ENCODE measurements at places on chromosomes 3 and 15.

- no peak for DNase-seq
Measured at GRCh38 chr3:173711619-173712018, 314.1 kb downstream of the NLGN1 start.

- no peak for DNase-seq
Measured at GRCh38 chr15:50485389-50485788, 61.1 kb downstream of the USP50 start.

GRCh38 chr3:143124601-143125520 is 5.3 kb downstream of the CHST2 start:
- peak; percentile 27 for DNase-seq

GRCh38 chr3:89851974-89852621 is 744.7 kb downstream of the EPHA3 start:
- DNase-seq: no peak

GRCh38 chr3:58421004-58421403 is 12.6 kb downstream of the PDHB start:
- no peak for DNase-seq
